Cerebellar cortex (tissue), 1 donor: ENCODE measurements at places on chromosomes 13 and 19.

DNA sequence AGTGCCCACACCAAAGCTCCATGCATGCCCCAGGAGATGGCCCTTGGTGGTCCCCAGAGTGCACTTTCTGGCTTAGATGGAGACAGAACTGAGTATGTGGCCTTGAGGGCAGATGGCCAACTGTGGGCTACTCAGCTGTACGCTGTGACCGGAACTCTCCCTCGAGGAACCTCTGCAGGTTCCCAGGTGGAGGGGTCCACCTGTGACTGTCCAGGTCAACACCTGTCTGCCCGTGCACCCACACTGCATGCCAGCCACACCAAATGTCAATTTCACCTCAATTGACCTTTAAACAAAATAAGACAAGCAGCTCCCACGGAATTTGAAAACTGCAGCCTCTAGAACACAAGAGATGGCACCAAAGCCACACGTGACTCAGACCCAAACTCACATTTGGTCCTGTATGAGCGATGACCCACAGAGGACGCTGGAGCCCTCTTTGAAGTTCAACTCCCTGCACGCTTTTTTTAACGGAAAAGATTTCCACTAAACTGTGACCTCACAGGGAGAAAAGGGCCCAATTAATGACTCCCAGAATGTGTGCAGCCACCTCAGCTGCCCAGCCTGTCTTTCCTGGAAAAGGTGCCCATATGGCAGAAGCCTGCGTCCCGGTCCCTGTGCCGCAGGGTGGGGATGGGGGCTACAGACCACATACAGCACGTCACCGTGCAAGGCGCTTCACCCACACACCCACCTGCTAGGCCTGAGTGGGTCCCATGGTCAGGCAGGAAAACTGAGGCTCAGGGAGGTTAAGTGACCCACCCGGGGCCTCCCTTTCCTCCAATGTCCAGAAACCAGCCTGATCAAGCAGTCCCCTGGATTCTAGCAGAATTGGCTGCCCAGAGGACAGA lies 47.7 kb downstream of the KLF2 start:
- no peak for DNase-seq

DNA sequence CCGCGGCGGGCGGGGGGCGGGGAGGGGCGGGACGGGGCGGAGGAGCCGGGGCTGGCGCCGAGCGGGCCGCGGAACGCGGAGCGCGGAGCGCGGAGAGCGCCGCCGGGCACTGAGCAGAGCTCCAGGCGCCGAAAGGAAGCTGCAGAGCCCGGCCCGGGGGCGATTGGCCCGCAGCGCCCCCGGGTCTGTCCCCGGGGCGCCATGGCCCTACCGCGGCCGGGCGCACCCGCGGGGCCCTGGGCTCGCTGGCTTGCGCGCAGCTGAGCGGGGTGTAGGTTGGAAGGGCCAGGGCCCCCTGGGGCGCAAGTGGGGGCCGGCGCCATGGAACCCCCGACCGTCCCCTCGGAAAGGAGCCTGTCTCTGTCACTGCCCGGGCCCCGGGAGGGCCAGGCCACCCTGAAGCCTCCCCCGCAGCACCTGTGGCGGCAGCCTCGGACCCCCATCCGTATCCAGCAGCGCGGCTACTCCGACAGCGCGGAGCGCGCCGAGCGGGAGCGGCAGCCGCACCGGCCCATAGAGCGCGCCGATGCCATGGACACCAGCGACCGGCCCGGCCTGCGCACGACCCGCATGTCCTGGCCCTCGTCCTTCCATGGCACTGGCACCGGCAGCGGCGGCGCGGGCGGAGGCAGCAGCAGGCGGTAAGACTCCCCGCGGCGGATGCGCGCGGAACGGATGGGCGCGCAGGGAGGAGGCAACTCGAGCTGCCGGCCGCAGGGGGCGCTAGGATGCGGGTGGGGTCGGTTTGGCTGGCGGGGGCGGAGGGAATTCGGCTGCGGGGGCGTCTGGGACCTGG lies at the start of gene PDE4A:
Gene PDE4A (plus strand): TSS at position 95 of the 796 bp plus-strand sequence. CDS start 227 bp downstream, at position 322.
- no peak for DNase-seq

DNA sequence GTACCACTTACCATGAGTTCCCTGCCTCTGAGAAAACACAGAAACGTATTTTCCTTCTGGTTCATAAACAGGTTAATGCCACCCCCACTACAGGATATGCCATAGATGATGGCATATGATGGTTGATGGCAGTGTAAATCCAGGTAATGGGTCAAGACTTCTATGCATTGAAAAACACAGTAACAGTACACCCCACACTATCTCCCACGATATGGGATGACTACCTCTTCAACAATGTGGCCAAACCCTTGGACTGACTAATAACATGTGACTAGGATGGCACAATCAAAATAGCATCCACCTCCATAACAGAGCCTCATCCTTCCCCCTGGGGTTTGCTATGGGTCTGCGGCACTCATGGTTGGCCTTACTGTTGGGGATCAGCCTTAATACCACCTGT lies 22.0 kb downstream of the ZNF235 start:
- DNase-seq = no peak

- no peak for DNase-seq
These were observed 175.9 kb downstream of the IRS2 start for GRCh38 chr13:109610517-109610916.

GRCh38 chr13:46903748-46904147 lies 6.9 kb upstream of the HTR2A start:
- no peak for DNase-seq

DNA sequence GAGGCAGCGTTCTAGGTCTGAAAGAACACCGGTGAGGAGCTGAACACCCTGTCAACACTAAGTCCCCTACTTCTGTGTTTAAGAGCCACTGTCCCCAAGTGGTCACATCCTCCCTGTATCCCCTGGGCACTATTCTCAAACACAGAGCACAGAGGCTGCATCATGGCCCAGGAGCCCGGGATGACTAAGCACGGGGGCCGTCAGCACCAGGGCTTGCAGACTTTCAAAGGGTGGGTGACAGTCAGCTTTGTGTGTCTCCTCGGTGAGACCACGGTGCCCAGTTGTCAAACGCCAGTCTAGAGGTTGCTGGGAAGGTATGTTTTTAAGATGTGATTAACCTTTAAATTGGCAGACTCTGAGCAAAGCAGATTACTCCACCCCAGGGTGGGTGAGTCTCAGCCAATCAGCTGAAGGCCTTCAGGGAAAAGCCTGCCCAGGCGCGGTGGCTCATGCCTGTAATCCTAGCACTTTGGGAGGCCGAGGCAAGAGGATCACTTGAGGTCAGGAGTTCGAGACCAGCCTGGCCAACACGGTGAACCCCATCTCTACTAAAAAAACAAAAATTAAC lies 8.0 kb downstream of the MAP2K2 start:
- DNase-seq = no peak

DNA sequence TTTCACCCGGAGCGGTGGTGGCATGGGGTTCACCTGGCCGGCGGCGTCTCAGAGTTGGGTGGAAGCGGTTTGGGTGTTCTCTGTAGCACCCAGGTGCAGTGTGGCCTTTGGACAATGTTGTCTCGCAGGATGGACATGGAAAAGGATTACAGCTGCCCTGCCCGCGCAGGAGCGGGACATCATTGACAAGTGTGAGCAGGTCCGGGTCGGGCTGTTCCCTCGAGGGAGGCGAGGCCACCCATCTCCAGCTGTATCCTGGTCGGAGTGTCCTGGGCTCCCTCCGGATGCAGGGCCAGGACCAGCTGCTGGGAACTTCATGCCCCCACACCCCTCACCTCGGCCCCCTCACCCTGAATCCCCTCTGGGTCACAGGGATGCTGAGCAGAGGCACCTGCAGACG lies 7.8 kb upstream of the ZNF14 start:
- DNase-seq = no peak

DNA sequence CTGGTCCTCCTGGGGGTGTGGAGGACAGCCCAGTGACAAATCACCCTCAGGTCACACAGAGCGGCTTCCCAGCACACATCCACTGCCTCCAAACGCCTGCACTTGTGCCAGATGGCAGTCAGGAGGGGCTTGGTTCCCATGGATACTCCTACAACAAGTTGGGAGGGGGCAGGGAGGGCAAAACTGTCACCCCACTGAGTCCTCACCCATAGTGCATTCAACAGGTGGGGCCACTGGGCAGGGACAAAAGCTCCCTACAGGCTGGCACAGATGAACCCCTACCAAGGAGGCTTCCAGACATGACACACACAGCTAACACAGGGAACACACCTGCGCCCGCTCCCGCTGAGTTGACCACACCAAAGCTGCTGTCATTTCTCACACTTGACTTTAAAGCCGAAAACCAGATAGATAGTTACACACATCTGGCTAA lies 120.5 kb downstream of the STK24 start:
- no peak for DNase-seq

DNA sequence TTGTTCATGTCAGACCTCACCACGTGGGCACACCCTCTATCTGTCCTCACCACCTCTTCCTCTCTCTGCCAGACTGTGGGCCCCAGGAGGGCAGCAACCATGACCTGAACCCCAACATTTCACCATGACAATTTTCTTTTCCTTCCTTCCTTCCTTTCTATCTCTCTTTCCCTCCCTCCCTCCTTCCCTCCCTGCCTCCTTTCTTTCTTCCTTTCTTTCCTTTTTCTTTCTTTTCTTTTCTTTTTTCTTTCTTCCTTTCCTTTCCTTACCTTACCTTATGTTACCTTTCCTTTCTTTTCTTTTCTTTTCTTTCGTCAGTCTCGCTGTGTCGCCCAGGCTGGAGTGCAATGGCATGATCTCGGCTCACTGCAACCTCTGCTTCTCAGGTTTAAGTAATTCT lies 8.7 kb upstream of the FCER2 start:
- DNase-seq = no peak

GRCh38 chr13:30963791-30964190 lies 31.3 kb downstream of the TEX26 start:
- no peak for DNase-seq

GRCh38 chr19:13726323-13726722 lies 38.0 kb upstream of the MRI1 start:
- DNase-seq = no peak

GRCh38 chr13:113902481-113902880 lies 38.6 kb upstream of the GAS6 start:
- no peak for DNase-seq

DNA sequence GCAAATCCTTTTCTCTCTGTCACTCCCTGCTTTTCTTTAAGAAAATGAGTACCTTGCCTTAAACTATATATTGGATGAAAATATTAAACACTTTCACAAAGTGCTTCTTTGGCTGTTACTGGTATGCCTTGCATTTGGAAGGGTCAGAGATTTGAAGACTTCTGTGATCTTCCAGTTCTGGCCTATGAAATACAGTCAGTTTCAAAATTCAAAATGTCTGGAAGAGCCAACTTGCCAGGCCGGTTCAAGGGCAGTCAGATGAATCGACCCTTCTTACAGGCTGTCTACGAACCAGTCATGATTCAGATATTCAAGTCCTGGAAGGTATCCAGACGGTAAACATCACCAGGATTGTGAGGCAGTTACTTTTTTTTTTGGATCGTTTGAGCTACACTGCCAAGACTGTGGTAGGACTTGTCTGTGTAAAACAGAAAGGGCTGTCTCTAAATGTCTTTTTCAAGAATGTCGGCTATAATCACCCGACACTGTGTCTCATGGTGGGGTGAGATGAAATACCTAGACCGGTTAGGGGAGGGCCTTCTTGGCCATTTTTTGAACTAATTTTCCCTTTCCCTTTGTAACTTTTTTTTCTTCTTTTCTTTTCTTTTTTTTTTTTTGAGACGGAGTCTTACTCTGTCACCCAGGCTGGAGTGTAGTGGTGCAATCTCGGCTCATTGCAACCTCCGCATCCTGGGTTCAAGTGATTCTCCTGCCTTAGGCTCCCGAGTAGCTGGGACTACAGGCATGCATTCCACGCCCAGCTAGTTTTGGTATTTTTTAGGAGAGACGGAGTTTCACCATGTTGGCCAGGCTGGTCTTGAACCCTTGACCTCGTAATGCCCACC lies 11.2 kb downstream of the ACTN4 start:
- peak; percentile 33 for DNase-seq

- no peak for DNase-seq
These were observed 43.2 kb upstream of the RANBP3 start for GRCh38 chr19:6020972-6021805.

GRCh38 chr19:4123615-4124568 lies at the start of gene MAP2K2:
TSS of gene MAP2K2 (minus strand) at chr19:4124122. CDS start at chr19:4123875, 247 bp downstream.
- peak; percentile 93 for DNase-seq

GRCh38 chr19:47302249-47302648 lies 7.4 kb upstream of the C5AR1 start:
- DNase-seq = no peak

DNA sequence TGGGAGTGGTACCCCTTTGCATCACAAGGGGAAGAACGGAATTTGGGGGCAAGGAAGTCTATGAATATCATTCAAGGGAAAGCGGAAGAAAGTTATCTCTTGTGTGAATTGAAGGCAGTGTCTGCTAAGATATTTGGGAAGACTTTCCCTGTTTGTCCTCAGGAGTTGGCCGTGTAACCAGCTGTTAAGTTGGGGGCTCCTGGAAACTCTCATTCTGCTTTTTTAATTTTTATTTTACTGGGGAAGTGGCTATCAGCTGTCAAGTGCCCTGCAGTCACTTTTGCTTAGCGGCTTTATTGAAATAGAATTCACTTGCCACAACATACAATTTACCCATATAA lies 2.9 kb downstream of the UPF1 start:
- DNase-seq = no peak

GRCh38 chr13:70171151-70171550 lies 62.9 kb upstream of the KLHL1 start:
- DNase-seq = no peak

DNA sequence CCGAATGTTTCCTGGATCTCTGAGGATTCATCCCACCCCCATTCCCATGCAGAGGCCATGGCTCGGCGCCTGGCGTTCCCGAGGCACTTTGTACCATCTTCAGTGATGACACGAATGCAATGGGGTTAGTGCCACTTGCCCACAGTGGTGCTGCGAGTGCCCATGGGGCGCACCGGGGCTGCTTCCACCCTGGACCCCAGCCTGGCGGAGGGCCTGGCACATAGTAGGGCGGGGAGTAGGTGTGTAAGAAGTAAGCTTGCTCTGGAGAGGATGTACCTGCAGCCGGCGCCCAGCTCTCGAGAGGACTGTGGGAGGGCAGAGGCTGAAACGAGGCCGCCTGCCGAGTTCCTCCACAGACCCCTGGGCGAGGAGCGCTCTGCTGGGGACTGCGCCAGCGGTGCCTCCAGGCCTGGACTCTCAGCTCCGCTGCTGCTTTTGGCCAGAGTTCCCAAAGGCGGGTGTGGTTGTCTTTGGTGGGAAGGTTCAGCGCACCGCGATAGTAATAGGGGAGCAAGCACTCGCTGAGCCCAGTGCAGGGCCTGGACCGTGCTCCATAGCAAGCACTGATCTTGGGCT lies 5.5 kb upstream of the HAMP start:
- DNase-seq = no peak

DNA sequence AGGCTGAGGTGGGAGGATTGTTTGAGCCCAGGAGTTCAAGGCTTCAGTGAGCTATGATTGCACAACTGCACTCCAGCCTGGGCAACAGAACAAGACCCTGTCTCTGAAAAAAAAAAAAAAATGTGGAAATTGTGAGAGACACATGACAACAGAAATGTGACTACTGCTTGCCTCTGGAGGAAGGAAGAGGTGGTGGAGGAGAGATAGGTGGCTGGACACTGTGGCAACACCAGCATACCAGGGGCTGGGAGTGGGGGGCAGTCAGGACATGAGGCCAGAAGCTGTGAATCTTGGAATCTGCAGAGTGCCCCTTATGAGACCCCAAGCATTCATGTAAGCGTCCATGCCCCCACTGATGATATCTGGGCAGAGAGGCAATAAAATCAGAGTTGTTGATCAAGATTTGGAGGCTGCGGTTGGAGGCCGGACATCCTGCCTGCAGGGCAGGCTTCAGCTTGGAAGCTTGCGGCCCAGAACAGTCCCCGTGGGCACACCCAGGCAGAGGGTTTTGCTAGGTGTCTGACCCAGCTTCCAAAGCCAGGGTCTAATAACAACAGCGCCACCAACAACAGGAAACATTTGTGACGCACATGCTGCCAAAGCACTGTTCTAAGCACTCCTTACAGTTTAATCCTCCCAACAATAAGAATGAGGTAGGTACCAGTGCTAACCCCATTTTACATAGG lies 16.9 kb downstream of the FAM187B start:
- no peak for DNase-seq
